ENCODE measurements at places on chromosomes 5 and 9.

GRCh38 chr9:124105266-124105665 lies 93.7 kb downstream of the LHX2 start:
- DNase-seq: no peak

GRCh38 chr5:83450183-83450966 lies 21.2 kb upstream of the VCAN start:
- DNase-seq: no peak

DNA sequence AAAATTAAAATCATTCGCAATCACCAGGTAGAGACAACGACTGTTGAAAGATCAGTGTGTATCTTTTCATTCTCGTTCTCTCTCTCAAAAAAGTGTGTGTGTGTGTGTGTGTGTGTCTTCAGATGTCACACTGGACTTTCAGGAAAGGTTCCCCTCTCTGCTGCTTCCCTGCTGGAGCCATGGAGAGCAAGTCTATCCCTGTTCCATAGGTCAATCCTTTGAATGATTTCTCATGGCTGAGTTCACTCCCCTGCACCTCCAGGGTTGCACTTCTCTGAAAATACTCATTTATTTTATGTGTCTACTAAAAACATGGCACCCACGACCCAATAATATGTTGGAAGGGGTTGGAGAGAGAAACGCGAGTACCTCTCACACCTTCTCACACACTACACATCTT lies 28.2 kb downstream of the IRF1 start:
- DNase-seq: no peak

GRCh38 chr9:125460883-125461635 lies 199.4 kb downstream of the GAPVD1 start:
- DNase-seq: no peak

DNA sequence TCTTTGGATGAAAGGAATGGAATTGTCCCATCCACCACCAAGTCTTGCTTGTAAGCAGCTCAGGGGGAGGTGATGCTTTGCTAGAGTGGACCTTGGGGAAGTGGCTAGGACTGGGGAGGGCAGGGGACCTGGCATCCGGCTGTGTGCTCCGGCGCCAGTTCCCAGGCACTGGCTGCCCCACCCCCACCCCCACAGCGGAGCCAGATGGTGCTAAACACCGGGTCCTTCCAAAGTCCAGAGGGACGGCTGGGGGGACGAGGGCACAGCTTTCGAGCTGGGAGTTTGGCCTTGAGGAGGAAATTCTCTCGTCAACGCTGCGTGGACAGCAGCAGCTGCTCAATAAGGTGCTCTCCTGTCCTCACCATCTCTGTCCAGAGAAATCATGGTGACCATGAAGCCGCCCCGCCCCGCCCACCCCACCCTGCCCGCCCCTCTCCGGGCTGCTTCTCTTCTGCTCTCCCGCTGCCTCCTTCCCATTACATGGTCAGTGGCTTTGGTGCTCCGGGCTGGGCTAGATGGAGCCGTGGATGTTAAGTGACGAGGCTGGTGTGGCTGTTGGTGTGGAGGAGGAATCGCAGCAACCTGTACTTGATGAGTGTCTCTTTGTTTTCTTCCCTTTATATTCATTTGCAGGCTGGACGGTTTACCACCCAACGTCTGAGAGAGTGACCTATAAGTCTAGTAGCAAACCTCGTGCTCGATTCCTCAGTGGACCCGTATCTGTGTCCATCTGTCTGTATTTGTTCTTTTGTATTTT lies 115.7 kb downstream of the WNK2 start:
- DNase-seq: no peak

GRCh38 chr9:105908069-105908468 lies 213.7 kb downstream of the TMEM38B start:
- no peak for DNase-seq

DNA sequence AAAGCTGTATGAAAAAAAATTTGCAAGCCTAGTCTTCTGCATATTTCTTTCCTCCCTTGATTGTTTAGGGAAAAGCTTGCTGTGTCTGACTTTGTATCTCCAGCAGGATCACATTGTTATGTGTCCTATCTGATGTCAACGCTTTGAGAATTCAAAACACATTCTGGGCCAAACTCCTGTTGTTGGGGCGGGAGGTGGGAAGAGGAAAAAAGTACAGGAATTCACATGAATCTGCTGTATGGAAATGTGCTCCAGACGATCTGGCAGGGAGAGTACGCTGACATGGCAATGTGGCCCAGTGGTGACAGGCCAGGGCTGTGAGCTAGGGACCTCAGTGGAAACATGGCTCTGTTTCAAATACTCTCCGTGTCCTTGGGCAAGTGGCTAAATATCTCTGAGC lies 87.4 kb upstream of the GNA14 start:
- DNase-seq: no peak

GRCh38 chr9:76827296-76828080 lies 63.2 kb downstream of the PCA3 start:
- no peak for DNase-seq

DNA sequence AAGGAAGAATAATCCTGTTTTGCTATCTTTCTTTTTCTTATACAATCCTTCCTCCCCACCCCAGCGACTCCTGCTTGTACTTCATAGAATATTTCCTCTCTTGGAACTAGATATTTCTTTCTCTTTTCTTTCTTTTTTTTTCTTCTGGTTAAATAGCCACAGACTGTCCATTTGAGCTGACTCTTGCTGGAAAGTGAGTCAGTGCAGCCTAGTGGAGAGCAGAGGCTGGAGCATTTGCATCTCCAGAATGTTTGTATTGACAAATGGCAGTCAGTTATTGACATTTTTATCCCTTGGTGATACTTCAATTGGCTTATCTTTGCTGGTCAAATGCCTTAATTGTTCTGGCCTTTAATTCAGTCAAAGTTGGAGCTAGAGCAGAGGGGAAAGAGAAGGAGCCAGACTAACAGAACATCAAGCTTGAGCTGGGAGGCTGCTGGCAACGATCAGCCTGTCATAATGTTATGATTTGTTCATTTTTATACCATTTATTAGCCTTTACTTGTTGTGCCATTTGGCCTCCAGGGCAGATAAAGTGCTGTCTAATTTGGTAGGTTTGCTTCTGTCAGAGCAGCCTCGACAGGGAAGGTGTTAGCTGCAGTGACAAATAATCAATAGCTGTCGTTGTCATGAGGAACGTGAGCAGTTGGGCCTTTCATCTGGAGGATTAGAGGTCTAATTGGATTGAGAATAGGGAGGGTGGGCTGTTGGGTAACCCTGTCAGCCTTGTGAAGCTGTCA lies 69.0 kb downstream of the INVS start:
- DNase-seq: no peak

DNA sequence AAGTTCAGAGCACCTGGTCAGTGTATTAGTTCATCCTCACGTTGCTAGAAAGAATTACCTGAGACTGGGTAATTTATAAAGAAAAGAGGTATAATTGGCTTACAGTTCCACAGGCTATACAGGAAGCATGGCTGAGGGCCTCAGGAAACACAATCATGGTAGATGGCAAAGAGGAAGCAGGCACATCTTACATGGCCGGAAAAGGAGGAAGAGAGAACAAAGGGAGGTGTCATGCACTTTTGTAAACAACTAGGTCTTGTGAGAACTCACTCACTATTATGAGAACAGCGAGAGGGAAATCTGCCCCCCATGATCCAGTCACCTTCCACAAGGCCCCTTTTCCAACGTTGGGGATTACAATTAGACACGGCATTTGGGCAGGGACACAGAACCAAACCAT lies 28.8 kb upstream of the CAVIN4 start:
- DNase-seq: no peak

DNA sequence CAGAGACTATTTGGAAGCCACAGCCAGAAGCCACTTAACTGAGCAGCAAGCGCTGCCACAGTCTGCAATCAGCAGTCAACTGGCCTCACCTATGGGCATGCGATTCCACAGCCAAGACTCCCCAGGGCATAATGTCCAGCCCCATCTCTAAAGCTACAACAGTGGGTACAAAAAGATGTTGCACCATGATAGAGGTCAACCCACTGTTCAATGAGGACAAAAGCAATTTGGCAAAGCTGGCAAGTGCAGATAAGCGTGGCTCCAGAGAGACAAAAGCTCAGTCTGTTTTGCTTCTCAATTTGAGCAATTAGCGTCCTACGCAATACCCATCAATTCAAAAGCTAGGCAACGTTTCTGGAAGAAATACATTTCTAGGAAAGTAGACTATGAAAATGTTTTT lies 3.2 kb downstream of the TAS2R1 start:
- DNase-seq: no peak

GRCh38 chr5:111972548-111972947 lies 215.6 kb upstream of the NREP start:
- no peak for DNase-seq

- DNase-seq: peak; percentile 45
These were observed at the start of gene NOTCH1 for GRCh38 chr9:136545965-136546696. NOTCH1 (minus strand) TSS chr9:136546048; CDS start chr9:136545786, 262 bp downstream.

DNA sequence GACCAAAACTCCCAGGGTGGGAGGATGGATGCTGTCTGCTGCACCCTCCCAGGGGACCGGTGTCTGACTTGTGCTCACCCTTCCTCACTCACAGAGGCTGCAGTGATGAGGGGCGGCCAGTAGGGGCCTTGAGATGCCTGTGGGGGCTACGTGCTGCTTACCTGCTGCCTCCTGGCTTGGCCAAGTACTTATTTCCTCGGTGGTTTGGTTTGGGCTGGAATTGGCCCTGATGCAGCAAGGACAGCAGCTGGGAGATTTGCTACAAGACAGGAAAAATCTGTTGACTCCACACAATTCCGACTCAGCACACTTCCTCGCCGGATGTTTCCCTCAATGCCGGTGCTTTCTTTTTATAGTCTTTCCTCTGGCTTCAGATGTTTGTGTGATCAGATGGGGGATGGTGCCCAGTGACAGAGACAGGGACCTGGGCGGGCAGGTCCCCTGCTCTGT lies 6.6 kb downstream of the PCDH12 start:
- no peak for DNase-seq
